Stimulated activated memory B cell treated with anti-CD40 and anti-IgM and Interleukin-4, amounts not matched to agents 10 μg/mL and 1 μg/mL and 100 μg/mL, for 72 hours (primary cell): ENCODE measurements at places on chromosomes 7 and 10.
A peak's percentile ranks its signal among the peaks of the same experiment; 100 is the strongest.

- peak; percentile 74 for ATAC-seq
These were observed 889 bp upstream of the GPR15LG start for GRCh38 chr10:84172467-84173356.

DNA sequence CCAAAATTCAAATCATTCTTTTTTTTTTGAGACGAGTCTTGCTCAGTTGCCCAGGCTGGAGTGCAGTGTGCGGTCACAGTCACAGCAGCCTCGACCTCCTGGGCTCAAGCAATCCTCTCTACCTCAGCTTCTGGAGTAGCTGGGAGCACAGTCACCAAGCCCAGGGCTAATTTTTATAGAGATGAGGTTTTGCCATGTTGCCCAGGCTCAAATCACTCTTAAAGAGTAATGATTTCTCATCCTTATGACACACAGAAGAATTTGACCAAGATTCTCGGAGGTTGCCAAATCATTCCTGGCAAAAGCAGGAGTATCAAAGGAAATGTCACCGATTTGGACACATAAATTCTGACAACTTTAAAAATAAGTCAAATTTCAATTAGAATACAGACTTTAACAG is 39.1 kb downstream of the SIRT1 start:
- ATAC-seq = no peak

GRCh38 chr7:144018065-144018464 is 17.9 kb downstream of the OR6B1 start:
- ATAC-seq = no peak

DNA sequence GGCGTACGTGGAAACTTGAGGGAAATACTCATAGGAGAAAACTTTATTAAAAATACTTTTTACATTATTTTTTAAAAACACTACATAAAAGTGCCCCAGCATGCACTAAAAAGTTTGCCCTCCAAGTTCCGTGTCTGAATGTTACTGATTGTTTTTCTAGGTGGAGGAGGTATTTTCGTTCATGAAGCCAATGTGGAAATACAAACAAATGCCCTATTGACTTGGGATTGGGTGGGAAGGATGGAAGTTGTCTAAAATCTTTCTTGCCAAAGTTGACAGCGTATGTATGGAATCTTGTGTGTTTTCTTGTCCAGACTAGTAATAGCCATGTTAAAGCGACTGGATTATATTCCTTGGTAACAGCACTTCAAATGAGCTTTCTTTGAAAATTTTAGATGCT is 1.2 kb downstream of the PROSER2 start:
- ATAC-seq = no peak

DNA sequence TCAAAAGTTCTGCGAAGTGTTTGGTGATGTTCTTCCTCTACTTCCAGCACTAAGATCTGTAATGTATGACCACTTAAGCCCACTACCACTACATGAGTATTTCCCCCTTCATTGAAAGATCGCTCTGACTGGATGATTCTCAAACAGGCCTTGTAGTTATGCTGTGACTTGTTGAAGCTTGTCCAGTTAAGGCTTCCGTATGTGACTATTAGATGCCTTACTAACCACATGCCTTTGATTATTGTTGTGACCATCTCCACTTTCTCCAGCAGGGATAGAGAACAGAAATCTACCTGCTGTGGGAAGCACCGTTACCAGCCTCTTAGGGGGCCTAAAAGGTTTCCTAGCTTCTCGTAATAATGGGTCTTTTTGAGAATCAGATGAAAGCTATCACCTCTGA is 81.1 kb downstream of the NOC3L start:
- no peak for ATAC-seq

GRCh38 chr7:25240340-25240739 is 12.1 kb upstream of the NPVF start:
- ATAC-seq = no peak

- ATAC-seq = no peak
These were observed 11.8 kb downstream of the CEP41 start for GRCh38 chr7:130429019-130429418.
